NCI-H2081 (cell line): ENCODE measurements at places on chromosomes 1 and 21.
A peak's percentile ranks its signal among the peaks of the same experiment; 100 is the strongest.

DNA sequence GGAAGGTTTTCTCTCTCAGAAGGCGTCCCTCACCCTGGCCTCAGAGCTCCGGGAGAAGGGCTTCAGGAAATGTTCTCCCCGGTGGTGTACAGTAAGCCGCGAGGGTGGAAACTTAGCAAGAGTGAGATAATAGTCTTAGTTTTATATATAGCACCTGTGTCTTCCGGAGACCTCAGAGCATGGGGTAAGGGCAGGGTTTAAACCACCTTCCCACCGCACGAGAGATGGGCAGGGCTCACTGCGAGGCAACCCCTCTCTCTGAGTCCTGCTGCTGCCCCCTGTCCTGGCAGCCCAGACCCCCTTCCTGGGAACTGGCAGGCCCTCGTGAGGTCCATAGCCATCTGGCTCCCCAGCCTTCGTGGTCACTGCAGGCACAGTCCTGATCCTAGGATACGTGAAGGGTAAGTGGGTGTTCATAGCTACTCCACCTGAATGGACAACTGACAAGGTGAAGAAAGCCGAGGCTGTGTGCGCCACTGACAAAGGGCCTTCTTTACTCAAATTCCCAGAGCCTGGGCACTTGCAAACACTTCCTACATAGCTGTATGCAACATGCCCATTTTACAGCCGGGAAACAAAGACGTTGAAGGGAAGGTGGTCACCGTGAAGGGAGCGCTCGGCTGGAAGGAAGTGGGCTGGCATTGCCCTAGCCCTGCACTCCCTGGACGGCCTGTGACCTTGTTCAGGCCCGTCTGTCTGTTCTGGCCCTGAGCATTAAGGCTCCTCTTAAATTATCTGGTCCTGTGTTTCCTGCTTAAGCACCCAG lies 26.9 kb downstream of the ITPKB start:
- DNase-seq, result no peak

DNA sequence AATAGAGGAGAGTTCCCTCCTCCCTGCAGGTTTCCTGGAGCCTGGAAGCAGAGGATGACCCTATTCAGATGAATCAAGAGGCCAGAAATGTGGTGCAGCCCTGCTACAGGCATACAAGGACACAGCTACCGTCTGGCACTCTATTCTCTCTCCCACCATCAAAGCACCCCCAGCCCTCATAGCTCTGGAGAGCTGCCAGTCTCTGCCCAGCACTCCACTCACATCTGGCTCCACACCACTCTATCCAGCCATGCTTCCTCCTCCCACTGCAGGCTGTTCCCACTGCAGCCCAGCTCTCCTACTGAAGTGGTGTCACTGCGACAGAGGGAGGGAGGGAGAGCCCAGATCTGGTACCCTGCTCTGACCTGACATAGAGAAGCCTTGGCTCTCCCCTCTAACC lies 18.4 kb downstream of the SYT2 start:
- DNase-seq, result no peak

DNA sequence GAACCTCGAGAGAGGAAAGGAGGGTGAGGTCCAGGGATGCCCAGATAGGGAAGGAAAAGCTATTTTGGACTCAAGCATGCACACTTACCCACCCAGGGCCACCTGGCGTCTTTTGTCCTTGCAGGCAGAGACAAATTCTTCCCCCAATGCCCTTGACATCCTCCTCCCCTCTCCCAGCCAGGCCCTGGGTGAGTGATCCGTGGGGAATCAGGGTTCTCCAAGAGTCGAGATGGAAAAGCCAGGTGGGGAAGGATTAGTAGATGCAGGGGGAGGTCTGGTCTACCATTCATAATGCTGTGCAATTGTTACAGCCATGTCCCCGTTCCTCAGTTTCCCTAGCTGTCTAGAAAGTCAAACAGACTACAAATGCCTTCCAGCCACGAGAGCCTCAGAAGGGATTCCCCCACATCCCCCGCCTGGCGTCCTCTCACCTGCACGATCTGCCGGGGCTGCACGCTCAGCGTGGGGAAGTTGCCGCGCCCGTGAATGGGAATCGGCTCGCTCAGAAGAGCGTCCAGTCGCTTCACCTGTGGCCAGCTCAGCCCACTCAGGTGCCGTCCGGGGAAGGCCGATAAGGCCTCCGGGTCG lies 580 bp downstream of the TENT5B start:
- no peak for DNase-seq

- no peak for DNase-seq
These were observed 197.5 kb upstream of the C8B start for GRCh38 chr1:57163325-57163724.

GRCh38 chr1:207789792-207790787 lies 38.2 kb downstream of the CD46 start:
- DNase-seq, result no peak

DNA sequence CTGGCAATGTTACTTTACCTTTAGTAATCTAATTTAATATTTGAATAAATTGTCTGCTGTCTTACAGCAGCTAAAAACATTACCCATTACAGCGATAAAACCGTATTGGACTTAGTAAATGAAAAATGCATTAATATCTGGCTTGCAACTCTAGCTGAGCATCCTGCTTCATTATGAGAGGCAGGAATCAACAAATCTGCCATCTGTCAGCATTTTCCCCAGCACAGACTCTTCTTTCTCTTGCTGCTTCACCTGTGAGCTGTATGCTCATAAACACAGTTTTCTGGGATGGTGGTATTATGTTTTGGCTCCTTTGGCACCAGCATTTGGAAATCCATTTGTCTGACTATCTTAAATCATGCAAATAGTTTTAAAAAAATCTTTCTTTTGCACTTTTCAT lies 487.1 kb downstream of the KCNT2 start:
- no peak for DNase-seq

DNA sequence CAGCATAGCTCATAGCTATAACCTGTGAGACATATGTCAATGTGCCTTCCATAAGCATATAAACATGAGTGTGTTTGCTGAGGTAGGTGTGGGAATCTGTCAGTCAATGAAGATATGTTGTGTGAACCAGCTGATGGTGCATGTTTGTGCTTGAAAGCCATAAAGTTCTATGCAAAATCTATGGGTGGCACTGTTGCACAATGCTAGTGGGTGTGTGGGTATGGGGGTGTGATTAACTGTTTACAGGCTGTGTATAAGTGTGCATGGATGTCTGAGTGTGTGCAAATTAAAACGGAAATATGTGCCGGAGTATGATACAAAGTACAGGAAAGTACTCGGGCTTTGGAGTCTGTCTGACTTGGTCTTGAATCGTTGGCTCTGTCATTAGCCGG lies 1.0 kb upstream of the ATP2B4 start:
- peak; percentile 52 for DNase-seq

GRCh38 chr1:78033797-78034172 lies 12.0 kb upstream of the GIPC2 start:
- no peak for DNase-seq

DNA sequence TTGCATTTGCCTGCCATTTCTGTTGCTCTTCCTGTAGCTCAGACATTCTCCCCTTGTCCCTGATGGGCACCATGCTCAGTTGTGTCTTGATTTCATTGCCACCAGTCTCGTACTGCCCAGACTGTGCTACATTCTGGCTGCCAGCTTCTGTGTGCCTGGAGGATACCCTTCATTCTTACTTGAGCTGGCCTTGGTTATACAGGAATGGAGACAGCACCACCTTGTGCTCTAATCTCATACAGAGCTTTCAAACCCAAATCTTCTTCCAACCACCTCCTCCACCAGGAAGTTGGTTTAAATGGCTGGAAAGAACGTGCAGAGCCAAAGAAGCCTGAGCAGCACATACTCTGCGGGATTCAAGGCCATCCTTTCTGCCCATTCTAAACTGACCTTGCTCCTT lies 165.3 kb downstream of the SLC35F3 start:
- DNase-seq, result peak; percentile 16

- no peak for DNase-seq
These were observed 875.8 kb downstream of the USP25 start for GRCh38 chr21:16605597-16605996.

- DNase-seq, result no peak
These were observed 403 bp downstream of the CCNL2 start for GRCh38 chr1:1398677-1399186.

- no peak for DNase-seq
These were observed 121.5 kb downstream of the PLD5 start for GRCh38 chr1:242402956-242403355.

DNA sequence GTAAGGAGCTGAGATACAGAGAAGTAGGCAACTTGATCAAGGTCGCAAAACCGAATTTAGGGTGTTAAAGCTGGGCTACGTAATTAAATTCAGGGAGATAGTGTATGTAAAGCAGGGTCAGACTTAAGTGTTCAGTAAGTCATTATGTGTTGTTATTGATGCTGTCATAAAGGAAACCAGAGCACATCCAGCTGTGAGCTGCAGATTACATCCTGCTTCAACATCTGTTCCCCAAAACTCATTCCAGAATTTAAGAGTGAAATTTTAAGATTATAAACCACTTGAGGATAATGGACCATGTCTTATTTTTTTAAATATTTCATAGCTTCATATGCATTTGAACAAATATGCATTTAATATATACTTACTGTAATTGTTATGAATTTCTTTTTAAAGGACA lies 49.7 kb downstream of the IVNS1ABP start:
- DNase-seq, result no peak

DNA sequence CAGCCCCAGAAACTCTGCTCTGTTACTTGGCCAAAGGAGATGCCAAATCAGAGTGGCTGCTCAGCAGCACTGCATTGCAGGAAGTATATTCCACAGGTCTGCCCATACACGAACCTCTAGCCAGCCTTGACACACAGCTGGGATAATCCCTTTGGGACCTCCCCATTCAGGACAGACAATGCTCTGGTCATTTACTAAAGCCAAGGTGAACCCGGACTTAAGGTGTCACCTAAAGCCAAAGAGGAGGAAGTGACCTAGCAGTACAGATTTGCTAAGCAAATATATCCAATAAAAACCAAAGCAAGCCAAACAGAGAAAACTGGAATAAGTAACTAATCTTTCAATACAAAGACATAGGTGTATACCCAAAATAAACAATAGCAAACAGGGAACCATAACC lies 27.7 kb downstream of the COPA start:
- no peak for DNase-seq

GRCh38 chr21:42079939-42080787 lies 9.0 kb downstream of the UMODL1 start:
- DNase-seq, result no peak

DNA sequence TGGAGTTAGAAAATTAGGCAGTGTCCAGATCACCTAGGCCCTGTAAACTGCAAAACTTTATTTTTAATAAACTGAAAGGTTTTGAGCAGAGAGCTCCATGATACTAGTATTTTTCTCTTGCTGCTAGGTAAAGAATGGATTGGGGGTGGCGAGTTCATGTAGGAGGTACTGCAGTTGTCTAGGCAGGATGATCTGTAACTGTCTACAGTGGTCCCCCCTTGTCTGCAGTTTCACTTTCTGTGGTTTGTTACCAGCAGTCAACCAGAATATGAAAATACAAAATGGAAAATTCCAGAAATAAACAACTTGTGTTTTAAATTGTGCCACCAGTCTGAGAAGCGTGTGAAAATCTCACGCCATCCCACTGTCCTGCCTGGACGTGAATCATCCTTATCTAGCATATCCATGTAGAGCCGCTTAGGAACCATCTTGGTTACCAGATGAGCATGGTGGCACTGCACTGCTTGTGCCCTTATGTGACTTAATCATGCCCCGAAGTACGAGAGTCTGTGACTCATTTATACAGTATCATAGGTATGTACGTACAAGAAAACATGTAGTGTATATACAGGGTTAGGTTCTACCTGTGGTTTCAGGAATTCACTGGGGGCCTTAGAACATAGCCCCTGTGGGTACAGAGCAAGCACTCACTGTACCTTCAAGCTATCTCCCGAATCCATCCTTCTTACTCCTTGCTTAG lies 94.2 kb downstream of the AHCTF1 start:
- no peak for DNase-seq

- no peak for DNase-seq
These were observed 231.9 kb downstream of the SDCCAG8 start for GRCh38 chr1:243487649-243488227.

- no peak for DNase-seq
These were observed 128.3 kb downstream of the EDEM3 start for GRCh38 chr1:184626076-184627006.

GRCh38 chr1:12600880-12601633 lies 17.0 kb downstream of the DHRS3 start:
- no peak for DNase-seq

GRCh38 chr1:160781914-160782689 lies 13.9 kb upstream of the LY9 start:
- DNase-seq, result no peak

DNA sequence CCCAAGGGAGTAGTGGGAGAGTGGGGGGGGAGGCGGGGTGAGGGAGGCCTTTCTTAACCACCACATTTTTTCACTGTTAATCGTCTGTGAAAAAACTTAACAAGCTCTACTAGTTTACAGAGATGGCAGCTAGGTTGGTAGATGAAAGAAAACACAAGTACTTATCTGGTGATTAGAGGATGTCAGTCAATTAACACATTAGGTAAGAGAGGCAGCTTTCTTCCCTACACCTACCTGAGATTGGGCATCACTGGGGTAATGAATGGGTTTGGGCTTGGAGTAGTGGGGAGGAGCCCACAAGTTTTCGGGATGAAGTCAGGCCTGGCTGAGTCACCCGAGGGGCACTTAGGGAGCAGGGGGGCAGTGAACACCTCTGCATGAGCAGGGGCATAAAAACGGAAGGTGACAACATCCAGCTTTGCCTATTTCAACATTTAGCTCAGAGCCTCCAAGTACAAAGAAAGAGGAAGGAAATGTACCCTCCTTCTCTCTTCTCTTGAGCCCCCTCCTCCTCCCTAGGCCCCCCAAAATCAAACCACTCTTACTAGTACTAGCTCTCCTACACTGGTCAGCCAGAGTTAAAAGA lies 2.5 kb downstream of the LBR start:
- no peak for DNase-seq

DNA sequence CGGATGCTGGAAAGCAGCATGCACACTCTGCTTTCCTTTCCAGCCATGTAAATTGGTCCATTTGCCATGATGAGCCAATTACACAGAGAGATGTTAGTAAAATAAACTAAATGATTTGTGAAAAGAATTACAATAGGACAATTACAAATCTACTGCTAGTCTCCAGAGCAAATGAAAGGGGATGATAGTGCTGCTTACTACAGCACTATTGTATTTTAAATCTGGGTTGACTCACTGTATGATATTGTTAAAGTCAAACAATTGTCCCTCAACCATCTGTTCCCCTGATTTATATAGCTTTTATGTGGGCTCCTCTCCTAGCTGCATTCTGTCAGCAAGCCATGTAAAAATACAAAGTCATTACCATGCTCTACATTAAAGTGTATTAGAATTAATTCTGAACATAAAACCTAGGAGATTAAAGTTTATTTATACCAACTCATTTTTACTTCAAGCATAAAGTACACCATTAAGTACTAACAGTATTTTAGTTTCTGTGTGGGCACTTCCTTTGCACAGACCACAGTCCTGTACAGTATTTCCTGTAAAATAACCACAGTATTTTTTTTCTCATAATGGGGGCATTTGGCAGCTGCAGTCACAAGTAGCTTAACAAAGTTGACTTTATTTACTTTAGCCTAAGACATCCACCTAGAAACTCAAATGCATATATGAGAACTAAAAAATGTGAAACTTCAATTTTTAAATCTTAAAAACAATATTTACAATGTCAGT lies 135.8 kb downstream of the VAV3 start:
- DNase-seq, result peak; percentile 63
